ENCODE measurements at places on chromosomes 13 and 19.

- no peak for DNase-seq
Observed at GRCh38 chr13:45876781-45877180, 25.2 kb upstream of the SIAH3 start.

DNA sequence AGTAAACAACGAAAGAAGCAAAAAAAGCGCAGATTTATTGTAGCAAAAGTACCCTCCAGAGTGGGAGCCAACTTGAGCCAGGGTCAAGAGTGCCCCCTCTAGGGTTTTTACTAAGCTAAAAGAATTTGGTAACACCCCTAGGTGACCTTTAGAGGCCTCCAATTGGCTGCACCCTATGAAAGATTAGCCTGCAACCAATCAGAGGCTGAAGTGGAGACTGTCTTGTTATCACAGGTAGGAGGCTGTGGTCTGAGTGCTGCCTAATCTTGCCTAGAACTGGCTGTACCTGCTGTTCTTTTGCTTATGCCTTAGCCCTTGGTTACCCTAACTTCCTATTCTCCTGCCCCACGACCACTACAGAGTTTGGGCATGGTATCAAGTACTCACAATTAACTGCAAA, 38.3 kb downstream of the ANKRD10 start:
- no peak for DNase-seq

DNA sequence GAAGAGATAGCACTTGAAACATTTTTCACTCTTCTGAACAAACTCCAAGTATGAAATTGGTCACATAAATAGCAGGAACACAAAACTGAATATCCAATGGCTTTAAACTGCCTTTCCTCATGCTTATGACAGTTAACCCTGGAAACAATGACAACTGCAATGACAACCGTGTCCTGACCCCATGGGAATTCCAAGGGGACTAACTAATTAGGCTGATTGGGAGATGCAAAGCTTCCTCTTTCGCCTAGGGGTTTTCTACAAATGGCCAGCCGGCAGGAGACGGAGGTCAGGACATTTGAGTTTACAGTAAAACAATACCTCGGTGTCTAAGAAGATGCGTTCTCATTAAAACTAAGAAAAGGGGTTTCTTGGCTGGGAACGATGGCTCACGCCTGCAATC, 53.0 kb upstream of the URAD start:
- no peak for DNase-seq

DNA sequence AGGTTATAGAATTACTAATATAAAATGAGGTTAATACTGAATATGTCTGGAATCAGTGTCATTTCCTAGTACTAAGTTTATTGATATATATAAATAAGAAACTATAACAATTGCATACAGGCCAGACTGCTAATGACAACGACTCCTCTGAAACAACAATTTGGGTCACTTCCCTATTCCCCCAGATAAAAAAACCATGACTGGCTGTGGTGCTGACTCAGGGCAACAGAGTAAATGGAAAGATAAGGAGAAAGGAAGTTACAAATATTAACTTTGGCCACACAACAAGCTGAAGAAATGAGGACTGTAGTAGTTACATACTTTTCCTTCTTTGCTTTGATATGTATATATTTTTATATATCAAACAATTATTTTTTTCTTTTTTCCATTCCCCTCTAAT, 263.7 kb upstream of the PCDH9 start:
- DNase-seq: no peak

DNA sequence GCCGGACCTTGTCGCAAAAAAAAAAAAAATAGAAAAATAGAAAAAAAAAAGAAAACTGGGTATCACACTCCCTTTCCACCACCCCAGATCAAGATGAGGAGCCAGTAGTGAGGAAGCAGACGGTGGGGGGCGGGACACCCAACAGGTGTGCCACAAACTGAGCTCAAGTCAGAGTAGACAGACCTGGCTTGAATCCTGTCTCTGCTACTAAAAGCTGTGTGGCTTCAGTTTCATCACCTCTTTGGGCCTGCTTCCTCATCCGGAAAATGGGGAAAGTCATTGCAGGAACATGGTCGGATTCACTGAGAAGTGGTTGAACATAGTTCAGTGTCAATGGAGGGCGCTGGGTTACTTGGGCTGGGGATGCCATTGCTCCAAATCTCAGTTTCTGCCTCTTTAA, 2.9 kb downstream of the HIF3A start:
- DNase-seq: no peak

- no peak for DNase-seq
Observed at GRCh38 chr13:95874286-95874685, 178.9 kb downstream of the UGGT2 start.

DNA sequence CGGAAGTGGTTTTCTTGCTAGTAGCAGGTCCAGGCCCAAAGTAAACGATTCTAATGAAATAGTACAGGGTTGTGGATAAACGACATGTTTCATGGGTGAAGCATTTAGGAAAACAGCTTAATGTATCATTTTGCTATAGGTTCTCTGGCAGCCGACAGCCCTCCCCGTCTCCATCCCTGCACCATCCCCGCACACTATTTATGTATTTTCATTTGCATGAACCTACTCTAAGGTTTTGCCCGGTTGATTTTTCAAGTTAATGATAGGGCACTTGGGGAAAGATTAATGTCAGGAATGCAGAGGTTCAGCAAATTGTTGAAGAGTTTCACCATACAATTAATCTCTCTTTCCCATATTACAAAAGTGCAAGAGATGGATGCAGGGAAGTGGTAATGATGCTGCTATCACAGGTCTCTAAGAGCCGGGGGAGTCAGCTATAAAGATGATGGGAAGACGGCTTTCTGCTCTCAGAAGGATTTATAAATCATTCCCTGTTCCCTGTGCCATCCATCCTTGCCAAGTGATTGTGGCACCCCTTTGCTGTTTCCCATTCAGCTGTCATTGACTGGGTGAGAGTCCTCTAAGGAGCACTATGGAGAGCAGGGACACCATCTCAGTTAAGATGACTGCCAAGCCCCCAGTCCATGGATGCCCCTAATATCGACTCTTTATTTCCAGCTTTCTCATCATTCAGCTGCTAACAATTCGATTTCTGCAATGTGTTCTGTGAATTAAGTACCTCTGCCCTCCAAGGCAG, 186.3 kb downstream of the IRS2 start:
- no peak for DNase-seq

- DNase-seq: no peak
Observed at GRCh38 chr13:100395698-100396373, 192.8 kb downstream of the GGACT start.

- DNase-seq: no peak
Observed at GRCh38 chr19:11451871-11452619, 16.6 kb downstream of the PRKCSH start.

GRCh38 chr13:79477968-79478367, 3.0 kb upstream of the NDFIP2 start:
- no peak for DNase-seq
